ENCODE measurements at places on chromosomes 7 and 10.

- no peak for DNase-seq
These were observed 23.4 kb downstream of the TAS2R16 start for GRCh38 chr7:122972056-122972455.

- DNase-seq: no peak
These were observed 520.4 kb downstream of the SDK1 start for GRCh38 chr7:3821488-3821887.

- no peak for DNase-seq
These were observed 9.1 kb downstream of the SDHAF3 start for GRCh38 chr7:97126483-97127171.

DNA sequence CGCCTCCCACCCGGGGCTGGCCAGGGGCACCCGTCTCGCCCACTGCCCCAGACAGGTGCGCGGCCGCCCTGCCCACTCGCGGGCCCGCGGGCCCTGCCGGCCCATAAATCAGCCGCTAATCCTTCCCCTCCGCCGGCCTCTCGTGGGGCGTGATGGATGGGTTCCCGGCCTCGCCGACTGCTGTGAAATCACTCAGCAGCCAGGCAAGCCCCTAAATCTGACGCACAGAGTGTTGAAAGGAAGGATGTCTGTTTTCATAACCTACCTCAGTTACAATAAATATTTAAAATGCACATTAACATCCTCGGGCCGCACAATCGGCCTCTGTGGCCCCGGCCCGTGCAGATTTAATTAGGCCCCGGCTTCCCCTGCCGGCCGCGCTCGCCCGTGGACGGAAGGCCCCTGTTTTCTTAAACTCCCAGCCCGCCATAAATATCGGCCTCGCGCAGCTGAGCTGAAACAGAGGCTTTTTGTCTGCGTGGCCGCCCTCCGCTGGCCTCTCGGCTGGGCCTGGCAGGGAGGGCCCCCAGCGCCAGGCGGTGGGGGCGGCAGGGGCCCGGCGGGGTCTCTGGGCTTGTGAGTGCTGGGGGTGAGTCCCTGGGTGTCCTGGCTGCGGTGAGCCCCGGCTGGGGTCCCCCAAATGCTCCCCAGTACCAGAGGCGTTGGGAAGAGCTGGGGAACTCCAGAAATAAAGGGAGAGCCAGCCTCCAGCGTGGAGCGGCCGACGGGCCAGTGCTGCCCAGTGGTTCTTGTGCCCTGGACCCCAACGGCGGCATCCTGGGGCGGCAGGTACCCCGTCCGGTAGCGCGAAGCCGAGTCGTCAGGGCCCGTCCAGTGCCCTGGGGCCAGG, 90.7 kb downstream of the UNCX start:
- no peak for DNase-seq

DNA sequence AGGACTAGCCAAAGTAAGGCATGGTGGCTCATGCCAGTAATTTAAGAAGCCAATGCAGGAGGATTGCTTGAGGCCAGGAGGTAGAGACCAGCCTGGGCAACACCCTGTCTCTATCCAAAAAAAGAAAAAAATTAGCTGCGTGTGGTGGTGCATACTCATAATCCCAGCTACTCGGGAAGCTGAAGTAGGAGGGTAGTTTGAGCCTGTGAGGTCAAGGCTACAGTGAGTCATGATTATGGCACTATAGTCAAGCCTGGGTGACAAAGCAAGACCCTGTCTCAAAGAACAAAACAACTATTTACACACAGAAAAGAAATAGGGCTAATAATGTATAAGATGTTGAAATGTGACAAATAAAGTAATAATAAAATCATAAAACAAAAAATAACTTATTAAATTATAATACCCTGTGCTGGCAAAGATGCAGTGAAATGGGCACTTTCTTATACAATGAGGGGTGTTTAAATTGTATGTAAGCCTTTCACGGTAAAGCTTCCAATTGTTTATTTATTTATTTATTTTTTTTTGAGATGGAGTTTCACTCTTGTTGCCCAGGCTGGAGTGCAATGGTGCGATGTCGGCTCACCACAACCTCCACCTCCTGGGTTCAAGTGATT, 175.2 kb downstream of the TPST1 start:
- no peak for DNase-seq

- DNase-seq: no peak
These were observed 13.7 kb upstream of the HOXA13 start for GRCh38 chr7:27213433-27214238.

GRCh38 chr10:15630353-15630752, 89.4 kb downstream of the ITGA8 start:
- DNase-seq: no peak

- DNase-seq: no peak
These were observed 89.4 kb downstream of the CYTH3 start for GRCh38 chr7:6182993-6183392.

DNA sequence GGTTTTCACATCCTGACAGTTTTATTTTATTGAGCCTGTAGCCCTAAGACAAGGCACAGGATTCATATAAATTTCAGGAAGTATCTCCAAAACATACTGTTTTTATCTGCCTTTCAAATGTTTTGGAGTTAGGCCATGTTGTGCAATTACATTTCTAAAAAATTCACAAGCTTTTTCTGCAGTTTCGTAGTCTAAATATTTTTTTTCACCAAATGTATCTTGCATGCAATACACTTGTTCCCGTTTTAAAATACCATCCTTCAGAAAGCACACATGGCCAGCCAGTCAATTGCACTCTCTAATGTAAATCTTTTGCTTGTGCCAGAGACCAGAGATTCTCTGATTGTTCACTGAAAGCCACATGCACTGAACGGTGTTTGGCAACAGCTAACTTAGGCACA, 161.5 kb upstream of the PRKCQ start:
- DNase-seq: no peak

DNA sequence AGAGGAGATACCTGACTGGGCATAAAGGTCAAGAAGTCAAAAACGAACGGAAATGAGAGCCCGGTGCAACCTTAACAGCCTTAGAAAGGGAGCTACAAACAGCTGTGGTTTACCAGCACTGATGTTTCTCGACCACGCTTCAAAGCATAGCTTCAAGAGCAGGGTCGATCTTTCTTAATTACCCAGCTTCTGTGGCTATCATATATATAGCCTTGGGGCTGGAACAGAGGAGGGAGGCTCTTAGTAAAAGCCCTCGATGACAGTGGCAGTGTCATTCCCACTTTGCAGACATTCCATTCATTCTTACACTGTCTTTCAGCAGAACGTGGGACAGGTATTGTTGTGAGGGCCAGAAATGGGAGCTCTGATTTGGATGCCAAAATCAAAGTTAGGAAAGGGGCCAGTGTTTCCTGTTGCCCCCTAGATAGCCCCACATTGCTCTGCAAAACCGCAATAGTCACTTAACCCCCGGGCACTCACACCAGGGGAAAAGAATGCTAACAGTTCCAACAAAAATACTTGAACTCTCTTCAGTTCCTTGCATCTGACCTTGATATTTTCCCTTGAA, 141.5 kb downstream of the MTPAP start:
- DNase-seq: no peak

GRCh38 chr7:8442814-8443304, 9.4 kb downstream of the NXPH1 start:
- no peak for DNase-seq
